ENCODE measurements at places on chromosomes 6 and 20.

GRCh38 chr6:81734500-81735150, 17.9 kb downstream of the TENT5A start:
- no peak for DNase-seq

- DNase-seq, result peak; percentile 85
Measured at GRCh38 chr6:28988536-28989311, 16.4 kb downstream of the ZNF311 start.

GRCh38 chr6:135329851-135330803, 149.0 kb downstream of the MYB start:
- DNase-seq, result no peak

GRCh38 chr6:25302677-25303128, 23.5 kb downstream of the CARMIL1 start:
- DNase-seq, result no peak

GRCh38 chr6:81792826-81793225, 40.3 kb upstream of the TENT5A start:
- no peak for DNase-seq

DNA sequence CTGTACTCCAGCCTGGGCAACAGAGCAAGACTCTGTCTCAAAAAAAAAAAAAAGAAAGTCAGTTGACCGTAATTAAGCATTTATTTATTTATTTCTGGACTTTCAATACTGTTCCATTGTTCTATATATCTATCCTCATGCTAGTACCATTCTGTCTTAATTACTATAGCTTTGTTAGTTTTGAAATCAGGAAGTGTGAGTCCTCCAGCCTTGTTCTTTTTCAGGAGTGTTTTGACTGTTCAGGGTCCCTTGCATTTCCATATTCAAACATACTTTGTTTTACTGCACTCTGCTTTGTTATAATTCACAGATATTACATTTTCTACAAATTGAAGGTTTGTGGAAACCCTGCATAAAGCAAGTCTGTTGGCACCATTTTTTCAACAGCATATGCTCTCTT, 36.7 kb upstream of the ASXL1 start:
- DNase-seq, result no peak

GRCh38 chr6:50820869-50821264, 2.2 kb downstream of the TFAP2B start:
- DNase-seq, result no peak

- no peak for DNase-seq
Measured at GRCh38 chr6:94902974-94903628, 674.2 kb upstream of the MANEA start.

GRCh38 chr6:622462-622861, 34.4 kb downstream of the HUS1B start:
- no peak for DNase-seq

DNA sequence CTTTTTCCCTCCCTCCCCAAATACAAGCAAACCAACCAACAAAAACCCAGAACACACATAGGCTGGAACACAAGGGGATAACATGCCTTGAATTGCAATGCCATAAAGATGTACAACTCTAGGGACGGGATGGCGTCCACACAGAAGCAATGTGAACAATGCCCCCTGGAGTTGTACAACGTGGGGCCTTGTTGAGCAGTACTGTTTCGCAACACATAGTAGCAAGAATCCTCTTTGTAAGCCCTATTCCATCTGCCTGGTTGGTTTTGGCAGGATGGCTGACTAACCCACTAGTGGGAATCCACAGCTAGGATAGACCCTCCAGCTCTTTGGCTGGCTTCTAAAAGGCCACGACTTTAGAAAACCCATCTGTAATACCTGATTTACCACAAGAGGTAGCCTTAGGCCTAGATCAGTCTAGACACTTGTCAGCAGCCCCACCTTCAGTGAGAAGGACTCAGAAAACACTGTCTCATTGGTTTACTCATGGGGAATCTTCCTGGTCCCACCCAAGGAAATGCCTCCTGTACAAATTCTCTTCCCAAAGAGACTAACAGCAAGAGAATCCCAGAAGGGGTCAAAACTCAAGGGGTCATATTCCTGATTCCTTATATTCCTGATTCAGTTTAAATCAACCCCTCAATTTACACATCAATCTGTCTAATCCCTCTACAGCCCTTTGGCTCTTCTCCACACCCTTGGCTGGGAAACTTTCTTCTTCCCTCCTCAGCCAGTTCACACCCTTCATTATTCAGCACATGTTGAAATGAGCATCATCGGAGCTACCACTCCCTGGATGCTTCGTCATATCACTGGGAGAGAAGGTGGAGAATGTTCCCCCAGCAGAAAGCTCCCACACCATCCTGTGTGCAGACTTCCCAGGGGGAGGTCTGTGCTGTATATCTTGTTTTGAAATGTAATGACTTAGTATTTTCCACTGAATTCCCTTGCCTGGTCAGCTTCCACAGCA, 622.4 kb upstream of the FLRT3 start:
- DNase-seq, result no peak

- no peak for DNase-seq
Measured at GRCh38 chr6:21050935-21051334, 516.7 kb downstream of the CDKAL1 start.

DNA sequence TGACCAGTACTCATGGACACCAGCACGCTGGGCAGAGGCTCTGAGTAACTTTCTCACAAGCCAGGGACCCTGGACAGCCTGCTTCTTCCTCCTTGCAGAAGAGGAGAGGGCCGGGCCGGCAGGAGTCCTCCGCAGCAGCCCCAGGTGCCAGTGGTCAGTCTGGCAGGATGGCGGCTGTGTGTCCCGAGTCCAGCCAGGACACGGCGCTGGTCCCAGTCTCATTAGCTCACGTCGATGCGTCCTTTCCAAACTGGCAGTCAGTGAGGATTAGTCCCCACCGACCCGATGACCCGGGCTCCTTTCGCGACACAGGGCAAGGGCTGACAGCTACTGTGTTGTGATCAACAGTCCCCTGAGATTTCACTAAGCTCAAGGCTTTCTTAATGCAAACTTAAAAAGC, 267.0 kb downstream of the TAF4 start:
- no peak for DNase-seq

DNA sequence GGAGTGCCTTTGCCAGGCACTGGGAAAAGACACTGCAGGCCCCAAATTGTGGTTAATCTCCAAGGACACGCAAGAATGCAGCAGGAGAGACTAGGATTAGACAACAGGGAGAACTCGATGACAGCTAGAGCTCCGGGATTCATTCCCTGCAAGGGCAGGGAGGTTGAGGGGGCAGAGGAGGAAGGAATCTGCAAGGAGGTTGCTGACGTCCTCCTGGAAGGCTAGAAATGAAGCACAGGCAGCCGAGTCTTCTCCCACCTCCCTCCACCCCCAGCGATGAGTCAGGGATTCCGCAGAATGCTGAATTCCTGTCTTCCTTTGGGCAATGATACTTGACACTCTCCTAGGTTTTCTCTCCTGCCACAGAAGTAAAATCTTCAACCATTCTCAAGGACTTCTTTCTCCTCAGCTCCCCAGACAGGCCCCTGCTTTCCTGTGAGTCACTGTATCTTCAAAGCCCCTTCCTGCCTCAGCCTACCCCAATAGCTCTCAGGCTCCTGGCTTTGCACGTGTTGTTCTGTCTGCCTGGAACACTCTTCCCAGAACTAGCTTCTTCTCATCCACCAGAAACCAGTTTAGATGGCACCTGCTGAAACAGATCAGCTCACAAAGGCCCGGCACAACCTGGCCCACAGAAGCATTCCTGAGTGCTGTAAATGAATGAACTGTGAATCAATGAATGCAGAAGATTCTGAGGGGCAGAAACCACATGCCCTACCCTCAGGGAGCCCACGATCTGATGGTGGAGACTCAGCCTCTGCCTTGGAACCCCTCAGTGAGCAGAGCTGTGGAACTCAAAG, 85.6 kb downstream of the MRPL14 start:
- DNase-seq, result no peak

- DNase-seq, result peak; percentile 17
Measured at GRCh38 chr6:5706124-5707033, 300.3 kb downstream of the NRN1 start.

- DNase-seq, result peak; percentile 50
Measured at GRCh38 chr20:44780226-44780625, 30.1 kb downstream of the RIMS4 start.

- no peak for DNase-seq
Measured at GRCh38 chr20:44637042-44637441, 14.5 kb downstream of the ADA start.

- no peak for DNase-seq
Measured at GRCh38 chr6:117933471-117933870, 26.4 kb downstream of the SLC35F1 start.

- DNase-seq, result no peak
Measured at GRCh38 chr6:168157272-168158212, 78.5 kb upstream of the FRMD1 start.
